ENCODE measurements at places on chromosomes 13 and 19.

- DNase-seq: no peak
Measured at GRCh38 chr13:95044452-95045205, 256.6 kb downstream of the ABCC4 start.

DNA sequence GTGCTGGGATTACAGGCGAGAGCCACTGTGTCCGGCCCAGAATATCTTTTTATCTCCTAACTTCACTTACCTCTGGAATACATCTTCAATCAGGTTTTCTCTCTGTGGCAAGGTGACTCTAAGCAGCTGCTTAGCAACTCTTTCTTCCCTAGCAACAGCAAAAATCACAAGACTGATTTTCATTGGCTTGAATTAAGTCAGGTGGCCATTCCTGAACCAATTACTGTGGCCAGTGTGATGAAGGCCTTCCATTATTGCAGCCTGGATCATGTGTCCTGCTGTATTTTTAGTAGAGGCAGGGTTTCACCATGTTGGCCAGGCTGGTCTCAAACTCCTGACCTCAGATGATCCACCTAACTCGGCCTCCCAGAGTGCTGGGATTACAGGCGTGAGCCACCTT is 9.0 kb upstream of the LTBP4 start:
- DNase-seq: no peak

DNA sequence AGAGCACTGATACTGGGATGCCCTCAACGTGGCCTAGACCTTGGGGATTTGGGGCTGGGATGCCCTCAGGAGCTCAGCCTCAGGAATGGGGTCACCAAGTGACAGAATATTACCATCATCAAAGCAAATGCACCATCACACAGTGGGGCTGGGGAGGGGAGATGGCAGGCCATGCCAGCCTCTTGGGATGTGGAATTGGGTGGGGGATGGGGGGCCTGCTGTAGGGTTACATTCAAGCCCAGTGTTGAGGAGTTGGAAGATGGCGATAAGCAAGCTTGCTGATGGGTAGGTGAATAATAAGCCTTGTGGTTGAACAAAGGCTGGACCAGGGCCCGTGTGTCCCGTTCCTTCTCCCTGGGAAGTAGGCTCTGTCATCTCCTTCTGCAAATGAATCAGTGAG is 69.1 kb upstream of the GPR12 start:
- DNase-seq: no peak

DNA sequence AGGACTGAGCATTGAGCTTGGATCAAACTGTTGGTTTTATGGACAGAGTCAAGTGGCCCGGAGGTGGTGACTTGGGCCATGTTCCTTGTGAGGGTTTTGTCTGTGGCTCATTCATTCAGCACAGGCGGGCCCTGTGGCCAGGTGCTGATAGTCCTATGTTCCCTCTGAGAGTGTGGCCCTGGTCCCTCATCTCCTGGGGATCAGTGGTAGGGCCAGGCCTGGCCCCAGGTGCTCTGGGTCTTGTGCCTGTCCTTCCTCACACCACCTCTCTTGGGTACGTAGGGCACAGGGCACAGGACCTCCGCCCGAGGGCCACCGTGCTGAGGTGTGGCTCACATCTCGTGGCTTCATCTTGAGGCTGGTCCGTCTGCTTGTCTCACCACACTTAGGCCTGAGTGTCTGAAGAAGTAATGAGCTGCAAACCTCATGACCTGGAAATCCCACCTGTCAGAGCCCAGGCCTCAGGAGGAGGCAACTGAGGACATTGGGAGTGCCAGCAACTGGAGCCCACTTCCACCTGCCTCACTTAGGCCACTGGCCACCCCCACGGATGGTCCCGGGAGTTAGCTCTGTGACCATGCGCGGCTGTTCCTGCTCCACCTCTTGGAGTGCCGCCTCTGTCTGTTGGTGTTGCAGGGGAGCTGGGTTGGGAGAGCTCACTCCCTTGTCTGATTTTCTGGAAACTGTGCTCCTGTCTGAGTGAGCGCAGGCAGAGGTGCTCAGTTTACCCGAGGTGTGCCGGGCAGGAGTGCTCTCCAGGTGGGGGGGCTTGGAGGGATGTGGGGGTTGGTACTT is 53.4 kb downstream of the KDM4B start:
- no peak for DNase-seq

DNA sequence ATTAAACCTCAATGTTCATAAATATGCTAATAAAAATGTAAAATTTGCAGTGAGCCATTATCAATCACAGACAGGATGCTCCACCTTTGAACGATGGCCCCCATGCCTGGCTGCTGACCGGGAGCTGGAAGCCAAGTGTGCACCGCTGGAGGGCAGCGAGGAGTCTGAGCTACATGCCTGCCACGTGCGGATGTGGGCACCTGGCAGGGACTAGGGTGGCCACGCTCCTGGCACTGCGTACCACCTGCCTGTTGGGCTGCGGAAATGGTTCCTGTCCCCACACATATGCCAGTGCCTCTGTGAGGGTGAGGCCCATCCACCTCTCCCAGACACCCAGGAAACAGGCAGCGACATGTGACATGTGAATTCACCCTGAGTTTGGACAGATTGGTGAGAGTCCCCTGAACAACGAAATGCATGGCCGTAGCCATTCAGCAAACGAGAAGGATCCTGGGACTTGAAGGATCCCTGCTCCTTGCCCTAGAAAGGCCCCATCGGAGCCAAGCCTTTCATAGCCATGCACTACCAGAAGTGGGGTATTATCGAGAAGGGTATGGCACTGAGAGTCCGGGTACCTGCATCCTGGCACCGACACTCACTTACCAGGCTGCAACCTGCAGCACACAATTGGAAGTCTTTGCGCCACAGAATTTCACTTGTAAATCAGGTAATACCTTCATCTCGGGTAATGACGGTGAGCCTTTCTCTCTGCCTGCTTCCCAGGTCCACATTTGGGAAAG is 35.8 kb downstream of the TSHZ3 start:
- no peak for DNase-seq

GRCh38 chr13:42947925-42948324 is 44.1 kb downstream of the EPSTI1 start:
- DNase-seq: no peak

- DNase-seq: no peak
Measured at GRCh38 chr19:7559102-7559501, 23.6 kb downstream of the PNPLA6 start.

- DNase-seq: no peak
Measured at GRCh38 chr13:51052581-51052980, 58.5 kb downstream of the C13orf42 start.

DNA sequence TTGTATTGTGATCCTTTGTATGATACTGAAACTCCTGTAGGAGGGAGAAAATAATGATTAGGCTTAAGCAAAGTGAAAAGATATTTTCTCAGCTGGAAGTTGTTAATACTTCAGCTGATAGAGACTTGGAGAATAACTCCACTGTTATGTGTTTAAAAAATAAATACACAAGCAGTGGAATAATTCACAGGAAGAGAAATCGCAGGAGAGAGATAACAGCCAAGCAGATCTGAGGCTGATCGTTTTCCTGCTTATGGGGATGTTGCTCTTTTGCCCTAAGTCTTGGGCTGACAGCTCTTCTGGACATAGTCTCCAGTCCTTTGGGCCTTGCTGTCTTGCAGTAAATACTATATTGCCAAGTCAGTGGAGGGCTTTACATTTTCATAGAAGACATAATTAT is 93.3 kb downstream of the OLFM4 start:
- no peak for DNase-seq

DNA sequence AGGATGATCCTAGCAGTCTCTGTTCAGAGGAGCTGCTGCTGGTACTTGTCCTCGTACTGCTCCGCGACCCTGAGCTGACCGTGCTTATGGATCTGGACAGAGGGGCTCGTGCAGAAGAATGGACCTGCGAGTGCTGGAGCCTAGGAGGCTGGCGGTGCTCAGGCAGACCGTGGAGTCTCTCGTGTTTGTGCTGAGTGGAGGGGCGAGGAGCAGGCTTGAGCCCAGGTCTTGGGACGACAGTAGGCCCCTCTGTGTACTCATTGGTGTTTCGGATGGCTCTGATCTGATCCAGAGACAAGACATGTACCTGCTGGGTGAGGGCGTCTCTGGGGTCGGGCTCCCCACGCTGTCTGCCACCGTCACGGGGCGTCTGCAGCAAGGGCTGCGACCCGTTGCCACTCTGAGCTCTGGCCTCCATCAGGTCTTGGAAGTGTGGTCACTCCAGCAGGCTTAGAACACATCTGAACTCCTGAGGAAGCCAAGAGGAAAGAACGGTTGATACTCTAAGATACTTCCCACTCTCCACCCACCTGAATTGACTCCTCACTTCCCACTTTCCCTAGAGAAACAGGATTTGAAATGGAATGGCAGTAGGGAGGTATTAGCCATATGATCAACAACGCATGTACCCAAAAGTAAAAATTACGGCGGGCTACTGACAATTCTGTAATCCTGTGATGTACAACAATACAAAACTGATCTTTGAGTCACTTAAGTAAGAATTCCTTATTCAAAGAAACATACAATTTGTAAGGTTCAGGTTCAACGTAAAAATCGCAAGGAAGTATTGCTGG is 3.4 kb downstream of the SPRY2 start:
- no peak for DNase-seq

DNA sequence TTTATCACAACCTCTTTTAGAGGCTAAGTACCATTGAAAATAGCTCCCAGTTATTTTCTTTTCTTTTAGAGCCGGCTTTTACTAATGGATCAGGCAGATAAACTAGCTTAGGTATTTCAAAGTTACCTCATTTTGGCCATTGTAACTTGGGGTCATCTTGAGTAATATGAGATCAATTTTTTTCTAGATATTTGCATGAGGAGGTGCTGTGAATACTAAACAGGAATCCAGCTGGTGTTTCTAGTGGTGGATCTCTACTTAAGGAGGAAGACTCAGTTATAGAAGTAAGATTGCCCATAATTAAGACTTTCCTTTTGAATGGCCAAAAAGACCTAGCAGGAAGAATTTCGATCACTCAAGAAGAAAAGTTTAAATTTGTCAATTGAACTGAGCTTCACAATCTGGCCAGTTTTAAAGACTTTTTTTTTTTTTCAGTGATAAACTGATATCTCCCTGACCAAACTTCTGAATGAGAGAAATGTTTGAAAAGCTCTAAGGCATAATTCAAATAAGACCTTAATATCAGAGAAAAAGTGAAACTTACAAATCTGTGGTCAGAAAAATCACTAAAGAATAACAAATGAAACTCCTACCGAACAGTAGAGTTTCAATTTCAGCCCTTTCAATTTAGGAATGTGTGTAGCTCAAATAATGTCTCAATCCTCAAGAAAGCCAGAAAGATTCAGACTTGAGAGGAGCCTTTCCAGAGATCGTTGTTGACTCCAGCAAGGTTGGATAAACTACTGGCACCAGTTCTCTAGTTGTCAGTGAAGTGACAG is 11.6 kb upstream of the NAA16 start:
- DNase-seq: no peak

- DNase-seq: no peak
Measured at GRCh38 chr19:55452749-55453346, 8.6 kb downstream of the ISOC2 start.

GRCh38 chr13:62176051-62176450 is 760.4 kb upstream of the PCDH20 start:
- no peak for DNase-seq

DNA sequence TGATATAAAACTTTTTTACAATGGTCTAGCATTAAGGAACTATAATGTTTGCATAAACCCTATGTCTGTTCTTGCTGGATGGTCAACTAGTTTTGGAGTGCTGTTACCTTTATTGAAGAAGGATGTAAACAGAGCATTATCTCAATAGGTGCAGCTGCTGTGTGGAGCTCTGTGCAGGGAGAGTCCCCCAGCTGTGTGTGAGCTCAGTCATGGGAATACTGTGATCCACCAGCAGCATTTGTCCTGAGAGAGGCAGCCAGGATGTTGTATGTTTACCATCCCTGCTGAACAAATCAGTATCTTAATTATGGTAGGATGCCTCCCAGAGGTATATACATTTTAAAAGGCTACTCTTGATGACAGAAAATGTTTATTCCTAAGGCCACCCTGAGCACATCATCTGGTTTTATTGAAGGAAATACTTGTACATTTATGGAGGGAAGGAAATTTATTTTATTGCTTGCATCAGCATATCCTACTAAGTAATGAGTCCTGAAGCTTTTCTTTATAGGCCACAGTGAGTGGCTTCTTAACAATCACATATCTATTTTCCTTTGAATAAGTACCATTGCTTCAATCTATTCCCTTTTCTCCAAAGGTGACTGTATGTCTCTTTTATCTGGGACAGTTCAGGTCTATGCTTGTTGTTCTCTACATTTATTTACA is 11.7 kb downstream of the RAP2A start:
- no peak for DNase-seq

DNA sequence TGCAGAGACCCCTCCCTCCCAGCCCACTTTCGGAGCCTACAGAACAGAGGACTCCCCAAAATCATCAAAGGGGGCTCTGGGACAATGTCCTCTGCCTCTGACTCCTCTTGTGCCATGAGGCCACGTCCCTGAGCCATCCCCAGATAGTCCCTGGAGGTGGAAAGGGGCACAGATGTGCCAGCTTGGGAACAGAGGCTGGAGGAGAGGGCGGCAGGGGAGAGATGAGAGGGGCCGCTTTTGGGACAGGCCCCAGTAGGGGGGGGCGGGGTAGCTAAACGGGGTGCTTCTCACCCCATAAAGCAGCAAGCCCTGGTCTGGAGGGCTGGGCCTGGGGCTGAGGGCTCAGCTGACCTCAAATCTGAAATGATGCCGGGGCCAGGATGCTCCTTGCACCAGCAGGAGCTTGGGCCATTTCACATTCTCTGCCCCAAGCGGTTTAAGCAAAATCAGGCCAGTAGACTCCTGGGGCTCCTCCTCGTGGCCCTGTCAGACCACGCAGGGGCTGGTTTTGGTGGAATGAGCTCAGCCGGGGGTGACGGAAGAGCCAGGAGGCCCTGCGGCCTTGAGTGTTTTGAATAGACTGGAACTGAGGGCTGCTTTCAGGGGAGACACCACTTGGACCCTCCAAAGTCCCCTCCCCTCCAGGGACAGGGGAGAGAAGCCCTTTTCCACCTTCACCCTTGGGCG is 27.1 kb downstream of the ONECUT3 start:
- no peak for DNase-seq

DNA sequence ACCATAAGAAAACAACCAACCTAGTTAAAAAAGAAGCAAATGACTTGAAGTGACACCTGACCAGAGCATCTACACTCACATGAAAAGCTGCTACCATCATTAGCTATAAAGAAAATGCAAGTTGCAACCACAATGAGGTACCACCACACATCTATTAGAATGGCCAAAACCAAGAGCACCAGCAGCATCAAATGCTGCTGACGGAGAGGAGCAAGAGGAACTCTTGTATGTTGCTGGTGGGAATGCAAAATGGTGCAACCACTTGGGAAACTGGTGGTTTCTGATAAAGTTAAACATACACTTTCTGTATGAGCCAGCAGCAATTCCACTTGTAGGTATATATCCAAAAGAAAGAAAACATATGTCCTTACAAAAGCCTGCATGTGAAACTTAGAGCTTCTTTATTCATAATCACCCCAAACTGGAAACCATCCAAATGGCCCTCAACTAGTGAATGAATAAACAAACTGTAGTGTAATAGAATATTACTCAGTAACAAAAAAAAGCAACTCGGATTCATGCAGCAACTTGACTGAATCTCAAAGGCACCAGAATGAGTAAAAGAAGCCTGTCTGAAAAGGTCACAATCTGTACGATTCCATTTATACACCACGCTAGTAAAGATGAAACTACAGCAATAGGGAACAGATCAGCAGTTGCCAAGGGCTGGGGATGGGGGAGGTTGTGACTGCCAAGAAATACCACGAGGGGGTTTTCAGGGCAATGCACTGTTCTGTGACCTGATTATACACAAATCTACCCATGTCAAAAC is 60.9 kb upstream of the RANBP3 start:
- no peak for DNase-seq

Measured in keratinocyte (primary cell).